ENCODE measurements at places on chromosomes 13 and 19.

GRCh38 chr13:95137096-95137495 is 164.2 kb downstream of the ABCC4 start:
- DNase-seq = no peak

- no peak for DNase-seq
Measured at GRCh38 chr19:15328312-15328711, 4.0 kb downstream of the BRD4 start.

DNA sequence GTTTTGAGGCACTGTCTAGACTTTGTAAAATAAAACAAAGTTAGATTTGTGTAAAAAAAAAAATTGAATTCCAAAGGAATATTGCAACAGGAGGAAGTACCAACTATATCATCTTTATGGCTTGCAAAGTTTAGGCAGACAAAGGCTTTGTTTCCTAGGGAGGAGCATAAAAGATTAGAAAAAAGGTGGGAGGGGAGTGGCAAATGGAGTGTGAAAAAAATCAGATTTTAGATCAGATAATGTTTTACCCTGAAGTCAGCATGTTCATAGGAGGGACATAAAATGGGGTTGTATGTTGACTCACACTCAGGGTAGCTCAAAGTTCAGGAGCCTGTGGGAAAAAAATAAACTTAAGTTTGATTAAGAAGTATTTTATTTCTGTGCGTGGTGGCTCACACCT is 3.7 kb downstream of the ZNF85 start:
- no peak for DNase-seq

DNA sequence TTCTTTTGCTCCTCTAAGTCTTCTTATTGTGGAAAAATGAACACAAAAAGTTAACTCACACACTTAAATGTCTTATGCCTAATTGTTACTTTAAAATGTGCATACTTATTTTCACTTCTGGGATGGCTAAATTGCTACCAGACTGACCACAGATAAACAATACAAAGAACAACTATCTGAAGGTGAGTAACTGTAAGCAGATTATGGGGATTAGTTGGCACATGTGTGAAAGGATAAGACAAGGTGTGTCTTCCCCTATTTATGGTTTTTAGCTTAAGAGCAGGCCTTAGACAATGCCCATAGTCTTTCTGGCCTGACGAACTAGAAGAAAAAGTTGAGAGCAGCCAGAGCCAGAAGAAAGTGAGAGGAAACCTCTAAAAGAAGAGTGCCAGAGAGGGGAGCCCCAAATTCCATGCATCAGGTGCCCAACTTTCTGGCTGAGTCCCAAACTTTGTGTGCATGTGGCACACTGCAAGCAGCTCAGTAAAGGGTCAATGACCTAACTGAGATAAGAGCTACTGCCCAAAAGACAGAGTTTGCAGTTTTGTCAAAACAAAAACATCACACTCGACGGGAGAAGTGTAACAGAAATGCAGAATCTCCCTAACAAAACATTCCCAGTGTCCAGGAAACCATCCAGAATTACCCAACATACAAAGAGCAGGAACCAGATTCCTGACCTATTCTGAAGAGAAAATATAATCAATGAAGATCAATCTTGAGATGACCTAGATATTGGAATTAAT is 375.4 kb downstream of the KCNRG start:
- no peak for DNase-seq

DNA sequence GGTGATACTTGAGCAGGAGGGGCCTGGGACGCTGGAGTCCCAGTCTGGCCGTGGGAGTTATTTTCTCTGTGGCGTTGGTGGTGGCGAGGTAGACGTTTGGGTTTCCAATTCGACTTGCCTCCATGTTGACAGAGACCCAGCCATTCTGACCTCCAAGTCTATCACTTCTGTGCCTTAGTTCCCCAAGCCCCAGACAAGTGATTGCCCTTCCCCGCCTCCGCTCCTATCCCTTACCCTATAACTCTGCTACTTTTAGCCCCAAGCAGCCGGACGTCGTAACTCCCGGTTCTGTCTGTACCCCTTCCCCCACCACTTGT is 549 bp downstream of the TIMM50 start:
- DNase-seq = no peak

DNA sequence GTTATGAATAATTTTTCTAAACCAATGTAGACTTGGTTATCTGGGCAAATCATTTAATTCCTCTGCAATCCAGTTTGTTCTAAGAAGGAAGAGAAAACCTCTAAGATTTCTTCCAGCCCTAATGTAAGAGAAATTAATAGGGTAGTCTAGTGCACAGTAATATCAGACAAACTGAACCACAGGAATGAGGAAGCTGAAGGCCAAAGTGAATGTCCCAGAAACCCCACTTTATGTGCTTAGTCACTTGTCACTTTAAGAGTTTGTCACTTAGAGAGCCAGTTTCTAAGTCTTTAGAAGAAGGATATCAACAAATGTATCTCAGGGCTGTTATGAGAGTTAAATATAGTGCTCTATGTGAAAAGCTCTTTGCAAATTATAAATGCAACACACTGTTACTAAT is 750.6 kb downstream of the DIAPH3 start:
- no peak for DNase-seq

DNA sequence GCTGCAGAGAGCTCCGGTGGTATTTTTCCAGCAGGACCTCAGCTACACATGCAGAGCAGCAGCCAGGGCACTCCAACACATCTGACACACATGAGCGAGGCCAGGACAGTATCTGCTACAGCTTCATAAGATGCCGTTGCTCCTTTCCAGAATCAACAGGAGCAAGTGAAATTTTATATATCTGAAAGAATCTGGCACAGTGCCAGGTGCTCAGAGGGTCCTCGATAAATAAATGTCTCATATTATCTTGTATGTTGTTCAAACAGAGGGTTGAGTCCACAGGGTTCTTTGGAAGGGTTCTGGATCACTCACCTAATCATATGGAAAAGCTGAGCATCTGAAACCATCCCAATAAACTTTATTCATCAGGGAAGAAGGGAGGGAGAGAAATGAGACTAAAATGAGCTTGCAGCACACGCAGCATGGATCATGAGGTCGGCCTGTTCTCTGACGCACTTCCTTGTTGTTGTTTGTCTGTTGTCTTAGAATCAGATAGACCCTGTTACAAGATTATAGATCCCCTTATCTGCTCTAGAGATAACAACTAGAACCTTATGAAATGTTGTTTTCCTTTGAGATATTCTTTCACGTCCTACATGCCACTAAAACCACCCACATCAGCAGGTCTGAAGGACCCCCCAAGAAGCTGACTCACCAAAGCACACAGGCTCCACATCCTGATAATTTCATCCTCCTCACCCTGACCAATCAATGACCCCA is 3.2 kb upstream of the METTL21C start:
- DNase-seq = no peak

GRCh38 chr19:33905937-33906577 is 109.4 kb downstream of the KCTD15 start:
- DNase-seq = no peak

- DNase-seq = no peak
Measured at GRCh38 chr13:103067751-103068555, 1.7 kb upstream of the SLC10A2 start.

Data from stimulated activated CD8-positive, alpha-beta memory T cell treated with anti-CD3 and anti-CD28 coated beads, Interleukin-15, amount 100 ng/mL, for 24 hours (primary cell).